ENCODE measurements at places on chromosomes 1 and 21.

DNA sequence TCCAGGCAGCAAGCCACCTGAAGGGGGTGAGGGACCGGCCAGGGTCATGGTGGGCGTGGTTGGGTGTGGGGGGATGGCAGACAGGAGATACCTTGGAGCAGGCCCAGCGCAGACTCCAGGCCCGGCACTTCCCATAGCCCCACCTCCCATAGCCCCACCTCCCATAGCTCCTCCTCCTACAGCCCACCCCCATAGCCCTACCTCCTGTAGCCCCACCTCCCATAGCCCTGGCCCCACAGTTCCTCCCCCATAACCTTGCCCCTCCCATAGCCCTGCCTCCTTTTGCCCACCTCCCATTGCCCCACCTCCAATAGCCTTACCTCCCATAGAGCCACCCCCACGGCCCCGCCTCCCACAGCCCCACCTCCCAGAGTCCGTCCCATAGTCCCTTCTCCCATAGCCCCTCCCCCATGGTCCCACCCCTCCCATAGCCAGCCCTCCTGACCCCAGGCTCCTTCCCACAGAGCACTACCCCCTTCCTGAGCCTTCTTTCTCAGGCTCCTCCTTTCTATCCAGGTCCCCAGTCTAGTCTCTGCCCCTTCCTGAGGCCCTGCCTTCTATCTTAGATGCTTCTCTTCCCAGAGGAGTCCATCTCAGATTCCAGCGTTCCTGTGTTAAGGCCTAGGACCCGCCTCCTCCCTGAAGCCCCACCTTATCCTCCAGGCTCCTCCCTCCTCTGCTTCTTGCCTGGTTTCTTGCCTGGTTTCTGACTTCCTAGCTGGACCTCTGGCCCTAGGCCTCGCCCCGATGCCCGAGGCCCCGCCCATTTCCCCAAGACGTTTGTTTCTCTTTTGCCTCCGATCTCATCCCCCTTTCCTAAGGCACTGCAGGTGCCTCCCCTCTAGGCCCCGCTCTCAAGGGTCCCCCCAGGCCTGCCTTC is 46.8 kb downstream of the PTPRU start:
- no peak for DNase-seq

GRCh38 chr1:33082575-33083108 is 1.7 kb downstream of the AZIN2 start:
- DNase-seq = no peak

- DNase-seq = no peak
Measured at GRCh38 chr1:185409345-185409744, 92.3 kb upstream of the IVNS1ABP start.

GRCh38 chr1:31784356-31785019 is 20.3 kb upstream of the ADGRB2 start:
- DNase-seq = no peak

DNA sequence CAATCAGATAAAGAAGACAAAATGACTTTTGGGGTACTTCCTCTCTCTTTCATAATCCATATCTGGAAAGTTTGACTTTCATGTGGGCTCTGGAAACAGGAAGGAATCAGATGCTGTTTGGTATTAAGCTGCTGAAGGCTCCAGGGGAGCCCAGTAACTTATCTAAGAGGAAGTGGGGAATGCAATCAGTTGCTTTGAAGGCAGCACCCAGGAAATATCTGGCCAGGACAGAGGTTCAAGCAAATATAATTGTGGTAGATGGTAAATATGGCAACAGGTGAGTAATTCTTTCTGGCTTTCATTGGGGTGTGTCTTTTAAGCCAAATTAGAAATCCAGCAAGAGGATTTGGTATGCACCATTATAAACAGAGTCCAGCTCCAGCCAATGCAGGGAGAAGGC is 44.4 kb downstream of the COLGALT2 start:
- no peak for DNase-seq

DNA sequence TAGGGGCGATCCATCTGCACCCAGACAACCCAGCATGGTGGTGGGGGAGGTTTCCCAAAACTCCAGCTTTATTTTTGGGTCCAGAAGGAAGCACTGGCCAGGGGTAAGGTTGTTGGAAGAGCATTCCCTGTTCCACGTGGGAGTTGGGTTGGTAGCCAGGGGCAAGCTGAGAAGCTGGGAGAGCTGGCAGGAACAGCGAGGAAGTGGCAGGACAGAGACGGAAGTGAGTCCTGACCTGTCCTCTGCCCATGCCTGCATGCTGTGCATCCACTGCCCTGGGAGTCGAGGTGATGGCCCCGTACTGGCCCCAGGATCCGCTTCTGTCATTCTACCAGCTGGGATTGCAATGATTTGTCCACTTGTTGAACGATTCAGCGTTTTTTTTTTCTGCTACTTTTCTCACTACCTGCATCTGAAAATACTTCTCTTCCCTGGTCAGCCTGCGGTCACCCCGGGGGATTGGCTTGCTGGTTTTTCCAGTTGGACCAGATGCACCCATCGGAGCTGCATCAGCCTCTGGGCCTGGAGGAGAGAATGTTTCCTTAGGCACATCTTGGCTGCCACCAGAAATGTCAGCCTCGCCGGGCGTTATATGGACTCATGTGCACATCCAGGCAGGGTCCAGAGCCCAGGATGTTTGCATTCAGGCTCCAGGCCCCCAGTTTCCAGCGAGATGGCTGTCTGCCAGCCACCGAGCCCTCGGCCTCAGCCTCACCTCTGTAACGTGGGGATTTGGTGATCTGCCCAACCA is 28.3 kb upstream of the TMPRSS2 start:
- peak; percentile 34 for DNase-seq

GRCh38 chr1:153490272-153491051 is 30.0 kb upstream of the S100A7 start:
- DNase-seq = peak; percentile 92
